AG08395 (cell line): ENCODE measurements at places on chromosomes 16 and 17.

- peak; percentile 31 for DNase-seq
Measured at GRCh38 chr17:80036715-80037477, 454 bp downstream of the CCDC40 start.

GRCh38 chr16:27033281-27033979, 33.3 kb upstream of the C16orf82 start:
- DNase-seq: no peak

- peak; percentile 90 for DNase-seq
Measured at GRCh38 chr16:27202923-27203506, 311 bp upstream of the KDM8 start.

DNA sequence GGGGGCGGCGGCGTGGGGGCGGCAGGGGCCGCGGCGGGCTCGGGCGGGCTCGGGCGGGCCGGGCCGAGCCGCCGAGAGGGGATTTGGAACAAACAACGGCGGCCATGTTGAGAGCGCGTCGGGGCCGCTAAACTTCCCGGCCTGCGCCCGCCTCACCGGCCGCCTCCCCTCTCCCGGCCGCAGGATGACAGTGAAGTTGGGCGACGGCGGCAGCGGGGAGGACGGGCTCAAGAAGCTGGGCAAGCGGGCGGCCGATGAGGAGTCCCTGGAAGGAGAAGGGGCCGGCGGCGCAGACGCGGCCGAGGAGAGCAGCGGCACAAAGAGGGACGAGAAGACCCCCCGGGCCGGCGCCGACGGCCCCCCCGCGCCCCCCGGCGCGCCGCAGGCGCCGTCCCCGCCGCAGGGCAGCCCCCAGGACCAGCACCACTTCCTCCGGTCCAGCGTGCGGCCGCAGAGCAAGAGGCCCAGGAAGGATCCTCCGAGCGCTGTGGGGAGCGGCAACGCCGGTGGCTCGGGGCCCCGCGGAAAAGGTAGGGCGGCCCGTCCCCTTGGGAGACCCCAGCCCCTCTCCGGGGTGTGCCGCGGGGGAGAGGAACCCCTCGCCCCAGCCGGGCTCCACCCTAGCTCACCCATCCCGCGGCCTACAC, 2.4 kb downstream of the CRAMP1 start:
- peak; percentile 70 for DNase-seq

DNA sequence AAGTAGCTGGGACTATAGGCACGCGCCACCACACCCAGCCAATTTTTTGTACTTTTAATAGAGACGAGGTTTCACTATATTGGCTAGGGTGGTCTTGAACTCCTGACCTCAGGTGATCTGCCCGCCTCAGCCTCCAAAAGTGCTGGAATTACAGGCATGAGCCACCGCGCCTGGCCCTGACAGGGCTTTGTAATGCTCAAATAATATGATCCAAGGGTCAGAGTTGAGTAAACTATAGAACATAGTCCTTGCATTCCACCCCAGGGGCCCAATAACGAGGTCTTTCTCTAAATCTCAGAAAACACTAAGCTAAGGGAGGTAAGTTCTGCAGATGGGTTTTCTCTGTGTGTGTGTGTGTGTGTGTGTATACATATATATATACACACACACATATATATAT, 5.8 kb upstream of the MEOX1 start:
- DNase-seq: no peak

DNA sequence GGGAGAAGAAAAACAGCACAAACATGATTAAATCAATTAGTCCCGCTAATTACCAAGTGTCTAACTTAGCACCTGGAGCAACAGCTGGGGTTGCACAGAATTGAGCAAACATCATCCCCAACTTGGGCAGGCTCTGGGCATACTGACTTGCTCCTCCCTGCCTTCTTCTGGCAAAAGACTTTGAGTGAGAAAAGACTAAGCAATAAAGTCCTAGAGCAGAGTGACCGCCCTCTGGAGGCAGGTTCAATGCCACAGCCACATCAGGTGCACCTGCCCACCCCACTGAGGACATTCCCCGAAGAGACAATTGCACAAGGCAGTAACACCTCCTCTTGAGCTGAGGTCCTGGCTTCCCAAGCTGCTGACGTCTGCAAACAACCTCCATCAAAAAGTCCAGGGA, 358.3 kb downstream of the SOX9 start:
- no peak for DNase-seq

DNA sequence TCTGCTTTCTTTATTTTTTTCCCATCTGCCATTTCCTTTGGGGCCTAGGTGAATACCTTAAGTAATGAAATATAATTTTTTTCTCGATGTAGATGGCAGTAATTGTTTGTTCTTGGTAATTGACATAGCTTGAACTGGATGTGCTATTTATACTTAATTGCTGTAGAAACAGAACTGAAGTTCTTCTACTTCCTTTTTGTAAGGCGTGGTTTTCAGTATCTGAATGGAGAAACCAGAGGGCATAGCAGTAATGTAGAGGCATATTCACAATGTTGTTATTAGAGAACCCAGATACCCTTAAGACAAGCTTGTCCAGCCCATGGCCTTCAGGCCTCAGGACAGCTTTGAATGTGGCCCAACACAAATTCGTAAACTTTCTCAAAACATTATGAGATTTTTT, 16.4 kb downstream of the ATP6V0A1 start:
- no peak for DNase-seq

DNA sequence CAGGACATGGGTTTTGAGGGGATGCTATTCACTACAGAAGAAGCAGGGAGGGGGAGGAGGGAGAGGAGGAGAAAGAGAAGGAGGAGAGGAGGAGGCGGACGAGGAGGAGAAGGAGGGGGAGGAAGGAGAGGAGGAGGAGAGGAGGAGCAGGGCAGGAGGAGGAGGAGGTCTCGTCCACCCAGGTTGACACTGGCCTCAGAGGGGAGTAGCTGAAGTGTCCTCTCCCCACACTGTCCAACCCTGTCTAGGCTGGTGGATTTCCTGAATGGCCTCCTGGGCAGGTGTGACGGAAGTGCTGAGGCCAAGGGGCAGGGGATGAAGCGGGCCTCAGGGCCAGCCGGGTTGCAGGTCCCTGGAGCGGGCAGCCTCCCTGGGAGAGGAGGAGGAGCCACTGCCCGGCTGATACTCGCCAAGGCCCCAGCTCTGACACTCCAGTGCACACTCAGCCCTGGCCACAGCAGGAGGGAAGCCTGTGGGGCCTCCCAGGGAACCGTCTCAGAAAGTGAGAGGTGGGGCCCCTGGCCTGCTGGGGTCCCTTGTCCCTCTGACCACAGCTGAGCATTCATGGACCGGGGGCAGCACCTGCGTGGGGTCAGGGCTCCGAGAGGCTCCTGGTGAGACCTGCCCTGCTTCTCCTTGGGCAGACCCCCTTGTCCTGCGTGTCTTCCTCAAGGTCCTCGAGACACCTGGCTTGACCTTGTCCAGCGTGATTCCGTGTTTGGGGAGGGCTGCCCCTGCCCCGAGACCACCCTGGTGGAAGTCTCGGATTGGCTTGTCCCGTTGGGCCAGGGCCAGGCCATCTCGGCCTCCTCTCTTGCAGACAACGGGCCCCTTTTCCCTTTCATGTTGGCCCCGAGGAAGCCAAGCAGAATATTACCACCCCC, 200.6 kb upstream of the CIBAR2 start:
- DNase-seq: no peak

- no peak for DNase-seq
Measured at GRCh38 chr16:80997139-80997798, 9.4 kb downstream of the CMC2 start.

DNA sequence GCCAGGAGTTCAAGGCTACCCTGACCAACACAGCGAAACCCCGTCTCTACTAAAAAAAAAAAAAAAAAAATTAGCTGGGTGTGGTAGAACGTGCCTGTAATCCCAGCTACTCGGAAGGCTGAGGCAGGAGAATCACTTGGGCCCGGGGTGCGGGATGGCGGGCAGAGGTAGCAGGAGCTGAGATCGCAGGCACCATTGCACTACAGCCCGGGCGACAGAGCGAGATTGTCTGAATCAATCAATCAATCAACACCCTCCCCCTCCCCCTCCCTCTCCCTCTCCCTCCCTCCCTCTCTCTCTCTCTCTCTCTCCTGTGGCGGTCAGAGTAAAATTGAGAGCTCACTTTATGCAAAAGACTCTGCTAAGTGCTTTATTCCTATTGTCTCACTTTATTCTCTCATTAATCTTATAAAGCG, 1.2 kb downstream of the HSDL1 start:
- no peak for DNase-seq

DNA sequence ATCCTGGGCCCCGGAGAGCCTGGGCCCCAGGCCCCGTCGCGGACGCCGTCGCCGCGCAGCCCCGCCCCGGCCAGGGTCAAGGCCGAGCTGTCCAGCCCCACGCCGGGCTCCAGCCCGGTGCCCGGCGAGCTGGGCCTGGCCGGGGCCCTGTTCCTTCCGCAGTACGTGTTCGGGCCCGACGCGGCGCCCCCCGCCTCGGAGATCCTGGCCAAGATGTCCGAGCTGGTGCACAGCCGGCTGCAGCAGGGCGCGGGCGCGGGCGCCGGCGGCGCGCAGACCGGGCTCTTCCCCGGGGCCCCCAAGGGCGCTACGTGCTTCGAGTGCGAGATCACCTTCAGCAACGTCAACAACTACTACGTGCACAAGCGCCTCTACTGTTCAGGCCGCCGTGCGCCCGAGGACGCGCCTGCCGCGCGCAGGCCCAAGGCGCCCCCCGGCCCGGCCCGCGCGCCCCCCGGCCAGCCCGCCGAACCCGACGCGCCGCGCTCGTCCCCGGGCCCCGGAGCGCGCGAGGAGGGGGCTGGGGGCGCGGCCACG, 36.8 kb upstream of the ZC3H18 start:
- peak; percentile 28 for DNase-seq

DNA sequence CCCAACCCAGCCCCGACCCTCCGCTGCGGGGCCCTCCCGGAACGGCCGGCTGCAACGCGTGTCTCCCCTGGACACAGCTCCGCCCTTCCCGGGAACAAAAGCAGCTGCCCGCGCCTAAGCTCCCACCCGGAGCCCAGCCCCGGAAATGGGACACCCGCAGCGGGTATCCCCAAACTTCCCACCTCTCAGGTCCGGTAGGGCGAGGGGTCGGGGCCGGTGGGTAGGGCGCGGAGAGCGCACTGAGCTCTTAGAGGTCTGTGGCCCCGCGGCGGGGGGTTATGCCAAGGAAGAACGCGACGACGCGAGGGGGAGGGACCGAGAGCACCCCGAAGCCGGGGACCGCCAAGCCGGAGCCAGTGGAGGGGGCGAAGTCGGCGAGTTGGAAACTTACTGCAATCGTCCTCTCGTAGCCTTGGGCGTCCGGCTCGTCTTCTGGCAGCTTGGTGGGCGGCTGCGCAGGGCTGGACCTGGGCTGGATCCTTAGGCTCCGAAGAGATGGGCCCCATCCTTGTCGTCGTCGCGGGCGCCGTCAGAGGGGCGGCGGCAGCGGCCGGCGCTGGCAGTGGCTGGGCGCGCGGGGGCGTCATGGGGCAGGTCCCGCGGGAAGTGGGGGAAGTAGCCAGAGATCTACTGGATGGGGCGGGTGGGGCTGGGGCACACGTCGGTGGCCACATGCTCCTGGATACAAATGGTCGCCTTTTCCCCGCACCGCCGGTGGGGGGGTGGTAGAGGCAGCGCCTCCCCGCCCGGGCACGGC, 6.9 kb downstream of the USP6 start:
- DNase-seq: peak; percentile 24

- peak; percentile 59 for DNase-seq
Measured at GRCh38 chr17:1490643-1491442, 1.6 kb downstream of the MYO1C start.

DNA sequence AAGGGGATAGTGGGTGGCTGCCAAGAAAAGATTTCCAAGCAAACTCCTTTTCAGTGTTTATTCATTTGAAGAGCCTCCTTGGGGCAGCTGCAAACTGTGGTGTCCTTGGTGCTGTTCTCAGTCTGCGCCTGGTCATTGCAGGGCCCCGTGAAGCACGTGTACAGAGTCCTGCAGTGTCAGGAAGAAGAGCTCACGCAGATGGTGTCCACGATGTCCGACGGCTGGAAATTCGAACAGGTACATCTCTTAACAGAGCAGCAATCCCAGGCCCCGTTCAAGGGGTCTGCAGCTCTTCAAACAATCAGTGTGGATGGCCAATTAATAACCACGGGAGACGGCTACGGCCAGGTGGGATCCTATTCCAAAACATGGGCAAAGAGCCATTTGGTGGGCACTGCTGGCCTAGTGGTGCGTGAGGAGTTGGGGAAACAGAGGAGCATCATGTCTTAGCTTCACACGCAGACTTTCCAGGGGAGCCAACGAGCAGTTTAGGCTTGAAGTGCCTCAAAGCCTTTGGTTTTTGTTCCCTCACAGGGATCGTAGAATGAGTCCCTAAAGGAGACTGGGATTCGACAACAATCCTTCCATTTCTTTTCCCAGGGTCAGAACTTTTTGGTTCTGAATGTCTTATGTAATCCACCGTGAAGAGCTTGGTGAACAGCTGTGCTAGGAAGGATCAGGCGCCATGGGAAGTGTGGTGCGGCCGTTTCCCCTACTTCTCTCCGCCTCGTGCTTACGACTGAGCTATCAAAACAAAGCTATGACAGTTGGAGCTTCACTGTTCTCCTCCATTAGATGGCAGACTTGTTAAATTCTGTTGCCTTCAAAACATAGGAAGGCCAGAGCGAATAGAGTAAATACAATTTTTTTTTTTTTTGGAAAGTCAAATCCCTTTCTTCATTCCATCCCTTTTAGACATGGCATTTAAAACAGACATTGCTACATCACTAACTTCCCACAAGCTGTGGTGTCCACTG, 12.6 kb downstream of the KCTD2 start:
- DNase-seq: peak; percentile 80

DNA sequence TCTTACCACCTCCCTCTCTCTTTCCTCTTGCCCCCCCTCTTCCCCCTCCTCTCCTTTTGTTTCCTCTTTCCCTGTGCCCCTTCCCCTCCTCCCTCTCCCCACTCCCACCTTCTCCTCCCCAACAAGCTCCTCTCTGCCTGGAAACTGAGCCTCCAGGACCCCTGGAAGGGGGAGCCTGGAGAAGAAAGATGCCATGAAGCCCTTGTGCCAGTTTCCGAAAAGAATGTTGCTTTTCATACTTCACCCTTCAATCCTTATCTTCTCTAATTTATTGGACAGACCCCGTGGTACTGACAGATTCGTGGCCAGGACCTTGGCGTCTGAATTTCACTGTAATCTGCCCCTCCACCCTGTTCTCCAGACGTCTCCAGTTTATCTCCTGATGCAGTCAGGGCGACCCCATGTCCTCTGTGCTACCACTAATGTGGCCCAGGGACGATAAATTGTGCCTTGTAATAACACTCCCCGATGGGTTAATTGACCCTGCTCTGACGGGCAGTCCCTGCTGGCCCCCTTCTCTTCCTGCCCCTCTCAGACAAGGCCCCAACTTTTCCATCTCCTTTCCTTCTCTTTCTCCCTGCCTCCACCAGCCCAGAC, 138.4 kb upstream of the GSE1 start:
- DNase-seq: no peak

GRCh38 chr17:58039975-58040374, 32.9 kb upstream of the SRSF1 start:
- DNase-seq: no peak

DNA sequence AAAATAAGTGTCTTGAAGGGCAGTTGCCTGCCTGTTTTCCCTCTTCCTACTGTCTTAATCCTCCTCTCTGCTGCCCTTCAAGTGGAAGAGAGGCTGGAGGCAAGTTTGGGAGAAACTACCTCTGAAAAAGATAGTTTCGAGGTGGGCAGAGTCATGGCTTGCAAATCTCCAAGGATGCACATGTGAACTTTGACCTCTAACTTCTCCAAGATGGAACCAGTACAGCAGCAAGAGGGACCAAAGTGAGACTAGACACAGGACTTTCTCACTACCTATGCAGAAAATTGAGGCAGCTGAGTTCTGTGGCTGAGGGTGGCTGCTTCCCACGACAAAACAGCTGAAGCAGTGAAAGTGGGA, 887 bp upstream of the KCNH4 start:
- DNase-seq: no peak
